Psoas muscle (tissue), 8 donors: ENCODE measurements at places on chromosomes 4 and X.

GRCh38 chr4:132498215-132498614, 650.9 kb upstream of the PCDH10 start:
- no peak for DNase-seq

GRCh38 chr4:77145842-77146185, 11.2 kb upstream of the CCNG2 start:
- DNase-seq, result no peak

DNA sequence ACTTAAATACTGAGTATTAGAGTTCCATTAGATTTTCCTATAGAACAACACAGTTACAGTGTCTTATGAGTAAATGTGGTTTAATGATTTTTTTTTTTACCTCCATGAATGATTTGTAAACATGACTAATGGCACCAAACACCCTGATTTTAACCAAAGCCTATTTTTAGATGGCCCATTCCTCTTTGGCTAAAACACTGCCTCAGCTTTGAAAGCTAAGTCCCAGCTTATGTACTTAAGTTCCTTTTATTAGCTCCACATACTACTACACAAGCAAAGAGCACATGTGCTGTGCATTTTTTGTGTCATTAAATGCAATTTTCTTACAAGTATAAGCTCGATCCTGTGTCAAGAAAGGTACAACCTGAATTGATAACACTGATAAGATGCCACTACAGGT, 575.6 kb upstream of the PITX2 start:
- DNase-seq, result no peak

DNA sequence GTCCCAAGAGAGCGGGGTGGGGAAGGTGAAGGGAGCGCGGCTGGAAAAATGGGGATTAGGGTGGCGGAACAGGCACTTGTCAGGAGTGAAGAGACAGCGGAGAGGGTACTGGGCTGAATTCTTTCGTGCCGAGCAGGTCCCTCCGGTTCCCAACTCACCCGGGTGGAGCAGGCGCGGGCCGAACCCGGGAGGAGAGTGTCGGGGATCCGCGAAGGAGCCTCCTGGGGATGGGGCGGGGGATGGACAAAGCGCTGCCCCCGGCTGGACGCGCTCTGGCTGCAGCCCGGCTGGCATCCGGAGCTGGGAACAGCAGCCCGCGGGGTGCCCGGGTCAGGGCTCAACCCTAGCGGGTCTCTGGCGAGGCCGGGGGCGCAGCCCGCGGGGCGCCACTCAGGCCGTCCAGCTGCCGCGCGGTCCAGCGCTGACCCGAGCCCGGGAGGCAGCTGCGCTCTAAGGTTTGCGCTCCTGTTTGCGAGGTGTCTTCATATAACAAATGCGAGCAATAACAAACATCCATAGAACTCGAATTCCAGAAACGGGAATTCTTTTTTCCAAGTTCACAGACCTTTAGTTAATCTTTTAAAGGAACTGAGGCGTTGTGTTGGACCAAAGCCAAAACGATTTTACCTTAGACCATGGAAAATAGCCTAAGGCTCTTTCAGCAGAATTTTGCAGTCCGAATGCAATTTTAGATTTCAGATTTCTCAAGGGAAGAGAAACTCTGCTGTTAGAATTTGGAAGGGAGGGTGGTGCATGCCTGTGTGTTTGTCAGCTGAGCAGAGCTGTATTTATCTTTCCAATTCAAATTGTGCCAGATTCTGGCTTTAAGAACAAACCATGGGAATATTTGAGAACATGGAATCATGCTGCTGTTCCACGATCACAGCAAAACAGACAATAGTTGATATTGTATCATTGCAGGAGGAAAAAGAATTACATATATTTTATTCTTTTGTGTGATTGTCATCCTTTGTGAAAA, 744 bp downstream of the NPY5R start:
- DNase-seq, result peak; percentile 49

DNA sequence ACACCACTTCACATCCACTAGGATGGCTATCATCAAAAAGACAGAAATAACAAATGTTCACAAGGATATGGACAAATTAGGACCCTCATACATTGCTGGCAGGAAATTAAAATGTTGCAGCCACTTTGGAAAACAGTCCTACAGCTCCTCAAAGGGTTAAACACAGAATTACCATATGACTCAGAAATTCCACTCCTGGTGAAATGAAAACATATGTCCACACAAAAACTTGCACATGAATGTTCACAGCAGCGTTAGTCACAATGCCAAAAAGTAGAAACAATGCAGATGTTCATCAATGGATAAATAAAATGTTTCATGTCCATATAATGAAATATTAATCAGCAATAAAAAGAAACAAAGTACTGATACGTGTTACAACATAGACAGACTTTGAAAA, 15.1 kb downstream of the S100G start:
- no peak for DNase-seq

DNA sequence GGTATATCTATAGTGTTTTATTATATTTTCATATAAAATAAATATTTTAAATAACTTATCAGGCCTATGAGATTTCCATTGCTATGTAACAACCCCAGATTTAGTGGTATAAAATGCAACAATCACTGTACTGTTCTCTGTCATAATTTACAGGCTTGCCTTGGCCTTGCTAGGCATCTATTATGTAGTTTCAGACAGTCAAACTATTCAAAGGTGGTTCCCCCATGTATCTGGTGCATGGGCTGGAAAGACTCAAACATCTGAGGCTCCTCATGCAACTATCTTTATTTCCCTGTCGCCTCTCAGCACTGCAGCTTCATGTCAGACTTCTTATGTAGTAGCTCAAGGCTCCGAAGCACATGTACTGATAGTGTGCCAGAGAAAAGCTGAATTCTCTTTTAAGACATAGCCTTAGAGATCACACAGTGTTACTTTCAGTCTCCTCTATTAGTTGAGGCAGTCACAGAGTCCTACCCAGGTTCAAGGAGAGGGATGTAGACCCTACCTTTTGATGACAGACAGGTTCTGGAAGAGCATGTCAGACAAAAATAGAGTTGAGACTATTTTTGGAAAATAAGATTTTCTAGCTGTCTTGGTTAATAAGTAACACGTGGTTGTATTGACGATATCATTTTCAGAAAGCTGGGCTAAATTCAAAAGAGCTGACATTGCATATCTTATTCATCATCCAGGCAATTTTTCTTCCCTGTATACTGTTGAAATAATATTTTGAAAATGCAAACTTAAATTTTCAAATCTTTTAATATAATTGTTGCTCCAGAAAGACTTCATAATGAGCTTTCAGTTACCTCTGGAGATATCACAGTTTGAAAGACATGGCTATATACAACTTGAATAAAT, 19.4 kb downstream of the MTTP start:
- no peak for DNase-seq

- DNase-seq, result no peak
Observed at GRCh38 chrX:50067435-50068284, 133.1 kb downstream of the AKAP4 start.

DNA sequence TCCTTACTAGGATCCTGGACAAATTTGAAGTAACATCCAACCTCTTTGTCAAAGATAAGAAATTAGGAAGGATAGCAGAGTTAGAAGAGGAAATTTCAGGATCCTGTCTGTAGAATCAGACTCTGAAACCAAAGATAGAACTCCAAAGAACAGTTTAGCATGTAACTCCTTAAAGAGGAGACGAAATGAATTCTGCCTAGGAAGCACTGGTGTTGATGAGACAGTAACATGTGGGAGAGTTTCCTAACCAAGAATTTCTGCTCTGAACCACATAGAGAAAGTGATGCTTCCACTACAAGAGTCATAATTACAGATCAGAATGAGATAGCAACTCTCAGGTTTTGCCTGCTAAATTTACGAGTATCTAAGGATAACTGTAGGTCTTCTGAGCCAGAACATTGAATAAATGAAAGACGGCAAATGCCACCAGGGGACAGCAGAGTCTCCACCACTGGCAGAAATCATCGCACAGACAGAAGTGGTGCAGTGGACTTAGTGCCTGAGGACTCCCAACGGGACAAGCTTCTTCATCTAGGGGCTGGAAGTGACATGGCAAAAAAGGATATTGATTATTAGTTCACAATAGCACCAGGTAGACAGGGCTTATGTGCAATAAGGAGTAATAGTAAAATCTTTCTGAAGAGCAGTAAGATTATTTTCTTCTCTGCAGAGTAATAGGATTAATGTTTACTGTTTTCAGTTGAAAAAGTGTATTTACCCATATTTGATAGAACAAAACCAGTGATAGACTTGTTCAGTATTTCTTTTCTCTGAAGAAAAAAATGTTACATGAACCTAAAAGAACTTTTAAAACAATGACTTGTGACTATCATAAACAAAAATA, 6.7 kb upstream of the PPID start:
- DNase-seq, result peak; percentile 43

DNA sequence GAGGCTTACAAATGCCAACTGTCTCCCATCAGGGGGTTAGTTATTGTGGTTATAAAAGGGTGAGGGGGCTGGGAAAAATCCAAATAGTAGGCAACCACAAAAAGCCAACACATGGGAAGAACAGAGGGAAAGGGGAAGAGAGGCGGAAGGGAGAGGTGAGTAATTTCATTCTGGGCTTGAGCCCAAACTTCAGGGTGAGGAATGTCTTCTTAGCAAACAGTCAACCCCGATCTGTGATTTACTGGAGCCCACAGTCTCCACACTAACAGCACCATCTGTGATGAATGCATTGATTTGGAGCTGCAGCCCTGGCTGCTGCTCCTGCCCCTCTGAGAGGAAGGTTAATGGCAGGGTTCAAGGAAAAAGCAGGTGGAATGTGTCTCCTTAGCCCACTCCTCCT, 162.2 kb upstream of the GPR101 start:
- no peak for DNase-seq

- DNase-seq, result no peak
Observed at GRCh38 chrX:86002076-86002896, 45.1 kb downstream of the CHM start.

- no peak for DNase-seq
Observed at GRCh38 chr4:3283483-3283882, 9.3 kb upstream of the RGS12 start.

DNA sequence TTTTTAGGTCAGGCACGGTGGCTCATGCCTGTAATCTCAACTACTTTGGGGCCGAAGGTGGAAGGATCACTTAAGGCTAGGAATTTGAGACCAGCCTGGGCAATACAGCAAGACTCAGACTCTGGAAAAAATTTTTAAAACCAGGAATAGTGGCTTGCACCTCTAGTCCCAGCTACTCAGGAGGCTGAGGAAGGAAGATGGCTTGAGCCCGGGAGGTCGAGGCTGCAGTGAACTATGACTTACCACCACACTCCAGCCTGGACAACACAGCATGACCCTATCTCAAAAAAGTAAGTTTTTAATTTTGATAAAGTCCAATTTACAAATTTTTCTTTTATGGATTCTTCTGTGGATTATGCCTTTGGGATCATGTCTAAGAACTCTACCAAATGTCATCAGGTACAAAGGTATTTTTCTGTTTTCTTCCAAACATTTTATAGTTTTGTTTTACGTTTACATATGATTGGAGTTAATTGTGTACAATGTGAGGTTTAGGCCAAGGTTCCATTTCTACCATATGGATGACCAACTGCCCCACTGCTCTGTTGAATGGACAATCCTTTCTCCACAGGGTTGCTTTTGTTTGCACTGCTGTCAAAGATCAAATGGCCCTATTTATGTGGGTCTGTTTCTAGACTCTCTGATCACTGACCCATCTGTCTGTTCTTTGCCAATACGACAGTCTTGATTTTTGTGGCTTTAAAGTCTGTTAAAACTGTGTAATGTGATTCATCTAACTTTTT, 48.2 kb downstream of the CPLX1 start:
- peak; percentile 2 for DNase-seq

- DNase-seq, result peak; percentile 23
Observed at GRCh38 chrX:71909956-71910355, 689 bp upstream of the NHSL2 start.

- no peak for DNase-seq
Observed at GRCh38 chr4:179325181-179325580, 1882.9 kb upstream of the AGA start.

GRCh38 chr4:151099976-151100417, 569 bp downstream of the RPS3A start:
- no peak for DNase-seq

DNA sequence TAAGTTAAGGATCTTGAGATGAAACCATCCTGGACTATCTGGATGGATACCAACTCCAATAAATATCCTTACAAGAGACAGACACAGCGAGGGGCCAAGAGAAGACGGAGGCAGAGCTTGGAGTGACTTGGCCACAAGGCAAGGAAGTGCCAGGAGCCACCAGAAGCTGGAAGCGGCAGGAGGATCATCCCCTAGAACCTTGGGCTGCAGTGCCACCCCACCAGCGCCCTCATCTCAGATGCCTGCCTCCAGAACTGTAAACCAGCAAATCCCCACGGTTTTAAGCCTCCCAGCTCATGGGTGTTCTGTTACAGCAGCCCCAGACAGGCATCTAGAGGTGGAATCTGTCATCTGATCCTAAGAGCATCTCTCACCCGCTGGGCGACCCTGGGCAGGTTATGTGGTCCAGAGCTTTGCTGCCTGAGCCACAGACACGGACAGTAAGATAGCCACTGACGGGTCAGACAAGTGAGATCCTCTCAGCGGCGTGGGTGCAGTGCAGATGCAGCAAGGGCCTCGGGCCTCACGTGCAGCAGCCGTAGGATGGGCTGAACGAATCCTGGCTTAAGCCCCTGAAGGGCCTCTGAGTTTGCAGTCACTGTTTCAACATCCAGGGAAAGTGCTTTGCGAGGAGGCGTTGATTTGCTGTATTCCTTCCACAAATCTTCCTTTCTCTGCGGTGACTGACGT, 25.1 kb upstream of the MXD4 start:
- no peak for DNase-seq

- no peak for DNase-seq
Observed at GRCh38 chrX:133394765-133395164, 20.5 kb downstream of the GPC4 start.

- peak; percentile 15 for DNase-seq
Observed at GRCh38 chr4:73704314-73705055, 35.9 kb upstream of the CXCL8 start.

DNA sequence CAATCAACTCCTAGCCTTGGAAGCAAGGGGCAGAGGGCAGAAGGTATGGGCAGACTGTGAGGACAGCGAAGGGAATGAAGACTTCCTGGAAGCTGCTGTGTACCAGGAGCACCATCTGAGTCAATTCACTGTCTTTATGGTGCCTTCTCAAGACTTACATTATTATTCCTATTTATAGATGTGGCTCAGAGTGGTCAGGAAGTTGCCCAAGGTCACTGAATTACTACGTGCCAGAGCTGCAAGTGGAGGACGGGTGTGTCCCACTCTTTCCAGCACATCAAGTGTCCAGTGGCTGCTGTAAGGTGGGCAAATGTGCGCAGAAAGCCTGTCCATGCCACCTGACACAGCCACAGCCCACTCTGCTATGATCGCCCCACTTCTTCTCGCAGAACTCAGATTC, 32.0 kb downstream of the SMPX start:
- peak; percentile 50 for DNase-seq
